ENCODE measurements at places on chromosomes 5 and 9.

- DNase-seq, result no peak
Measured at GRCh38 chr5:123496892-123497291, 15.1 kb upstream of the CSNK1G3 start.

DNA sequence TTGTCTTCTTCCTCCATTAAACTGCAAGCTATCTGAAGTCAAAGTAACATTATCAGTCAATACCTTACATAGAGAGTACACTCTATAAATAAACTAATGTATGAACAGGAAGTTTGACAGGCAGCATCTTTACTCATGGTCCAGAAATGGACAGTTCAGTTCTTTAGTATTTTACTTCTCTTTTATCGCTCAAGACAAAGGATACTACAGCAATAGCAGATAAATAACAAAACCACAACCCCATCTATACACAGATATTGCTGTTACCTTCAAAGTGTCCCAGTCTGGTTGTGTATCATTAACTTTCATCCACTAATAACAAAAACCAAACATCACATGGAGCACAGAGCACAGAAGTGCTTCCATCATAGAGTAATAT is 46.4 kb downstream of the SEMA5A start:
- no peak for DNase-seq

- DNase-seq, result no peak
Measured at GRCh38 chr5:43129161-43129560, 8.4 kb downstream of the ZNF131 start.

- DNase-seq, result no peak
Measured at GRCh38 chr9:109166771-109167601, at the start of gene FRRS1L. Gene FRRS1L (minus strand): TSS chr9:109167249. CDS start chr9:109167138, 111 bp downstream.

DNA sequence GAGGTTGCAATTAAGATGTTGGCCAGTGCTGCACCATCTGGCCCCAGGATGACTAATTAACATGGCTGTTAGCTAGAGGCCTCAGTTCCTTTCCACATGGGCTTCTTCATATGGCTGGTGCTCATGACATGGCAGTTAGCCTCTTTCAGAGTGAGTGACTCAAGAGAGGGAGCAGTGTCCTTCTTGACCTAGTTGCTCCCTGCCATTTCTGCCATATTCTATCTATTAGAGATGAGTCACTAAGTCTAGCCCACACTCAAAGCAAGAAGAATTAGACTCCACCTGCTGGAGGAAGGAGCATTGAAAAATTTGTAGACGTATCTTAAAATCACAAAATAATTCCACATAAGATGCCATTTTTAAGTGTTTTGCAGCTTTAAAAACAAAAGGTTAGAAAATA is 651.2 kb upstream of the CCNG1 start:
- DNase-seq, result no peak

DNA sequence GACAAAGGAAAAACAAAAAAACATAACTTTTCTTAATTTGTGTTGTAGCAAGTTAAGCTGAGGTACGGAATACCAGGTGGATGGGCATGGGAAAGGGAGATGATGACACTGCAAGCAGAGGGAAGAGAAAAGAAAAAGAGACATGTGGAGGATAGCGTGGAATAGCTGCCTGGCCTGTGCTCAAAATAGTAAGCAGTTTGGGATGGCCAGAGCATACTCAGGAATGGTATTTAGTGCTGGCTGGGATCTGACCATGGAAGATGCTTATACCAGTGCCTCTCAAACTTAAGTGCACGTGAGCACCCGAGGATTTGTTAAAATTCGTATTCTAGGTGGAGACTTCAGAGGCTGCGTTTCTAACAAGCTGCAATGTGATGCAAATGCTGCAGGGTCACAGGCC is 41.3 kb downstream of the LNPEP start:
- DNase-seq, result no peak

DNA sequence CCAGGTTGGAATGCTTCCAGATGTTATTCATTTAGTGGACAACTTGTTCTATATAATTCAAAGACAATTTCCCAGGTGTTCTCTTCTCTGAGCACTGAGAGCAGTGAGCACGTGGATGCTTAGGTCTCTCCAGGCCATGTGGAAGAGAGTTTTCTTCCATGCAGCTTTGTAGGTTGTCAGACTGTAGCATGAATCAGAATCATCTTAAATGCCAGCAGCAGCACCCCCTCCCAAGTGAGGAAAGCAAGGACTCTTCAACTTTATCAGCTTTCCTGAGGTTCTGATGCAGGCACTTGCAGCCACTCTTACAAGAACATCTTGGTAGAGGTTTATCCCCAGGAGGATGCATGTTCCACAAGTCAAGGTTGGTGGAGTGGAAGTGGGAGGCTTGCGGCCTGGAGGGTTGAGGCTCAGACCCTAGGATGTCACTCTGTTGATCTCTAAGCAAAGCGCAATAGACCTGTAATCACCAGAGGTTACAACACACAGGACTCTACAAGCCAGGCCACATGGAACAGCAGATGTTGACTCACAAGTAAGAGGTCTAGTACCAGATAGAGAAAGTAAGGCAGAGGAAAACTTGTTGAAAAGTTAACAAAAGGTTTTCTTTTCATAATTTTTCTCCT is 47.7 kb downstream of the UGCG start:
- DNase-seq, result peak; percentile 13

DNA sequence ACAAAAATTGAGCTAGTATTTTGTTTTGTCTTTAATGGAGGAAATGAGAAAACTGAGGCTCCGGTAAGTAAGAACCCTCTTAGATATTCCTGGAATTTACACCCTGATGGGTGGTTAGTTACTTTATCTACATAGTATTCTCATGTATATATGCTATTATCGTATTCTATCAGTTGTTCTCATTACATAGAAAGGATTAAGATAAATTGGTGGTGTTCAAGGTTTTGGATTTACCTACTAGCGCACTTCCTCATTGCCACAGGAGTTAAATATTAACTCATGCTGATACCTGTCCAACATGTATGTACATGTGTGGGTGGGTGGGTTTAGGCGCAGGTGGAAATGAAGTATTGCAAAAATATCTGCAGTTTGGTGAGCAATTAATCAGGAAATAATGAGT is 61.1 kb upstream of the IFNE start:
- DNase-seq, result no peak

DNA sequence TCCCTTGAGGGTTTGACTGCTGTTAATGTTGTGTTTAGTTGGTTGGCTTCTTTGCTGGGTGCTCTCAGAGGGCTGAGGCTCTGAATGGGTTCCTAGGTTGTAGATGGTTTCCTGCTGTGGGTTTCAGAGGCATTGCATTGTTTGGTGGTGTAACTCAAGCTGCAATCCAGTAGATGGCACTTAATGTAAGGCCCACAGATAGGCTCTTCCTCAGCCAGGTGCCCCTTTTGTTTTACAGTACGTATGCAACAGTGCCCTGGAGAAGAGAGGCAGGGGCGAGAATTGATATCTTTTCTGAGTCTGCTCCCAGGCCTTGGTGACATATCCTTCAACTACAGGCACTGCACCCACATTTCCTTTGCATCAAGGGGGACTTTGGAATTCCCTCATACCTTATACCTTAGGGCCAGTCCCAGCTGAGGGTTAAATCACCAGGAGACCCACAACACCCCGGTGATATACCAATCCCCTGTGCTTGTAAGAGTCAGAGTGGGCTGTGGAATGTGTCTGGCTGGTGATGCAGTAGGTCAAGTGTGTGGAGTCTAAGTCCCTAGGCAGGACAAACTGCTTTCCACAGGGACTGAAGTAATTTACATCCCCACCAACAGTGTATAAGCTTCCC is 7.0 kb upstream of the UGT3A2 start:
- no peak for DNase-seq

DNA sequence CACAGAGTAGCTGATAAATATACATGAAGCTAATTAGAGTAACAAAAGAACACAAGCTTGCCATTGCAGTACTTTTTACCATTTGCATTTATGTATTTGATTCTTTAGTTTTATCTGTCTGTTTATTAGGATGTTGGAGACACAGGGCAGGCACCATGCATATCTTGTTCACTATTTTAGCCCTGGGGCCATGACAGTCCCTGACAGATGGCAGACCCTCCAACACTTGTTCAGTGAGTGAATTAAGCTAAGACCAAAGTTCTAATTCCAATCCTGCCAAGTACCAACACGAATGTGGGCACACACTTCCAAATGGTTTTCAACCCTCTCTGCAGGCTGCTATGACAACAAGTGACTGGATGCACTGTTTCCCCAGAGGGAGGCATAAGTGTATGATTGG is 12.0 kb upstream of the RARS1 start:
- no peak for DNase-seq

DNA sequence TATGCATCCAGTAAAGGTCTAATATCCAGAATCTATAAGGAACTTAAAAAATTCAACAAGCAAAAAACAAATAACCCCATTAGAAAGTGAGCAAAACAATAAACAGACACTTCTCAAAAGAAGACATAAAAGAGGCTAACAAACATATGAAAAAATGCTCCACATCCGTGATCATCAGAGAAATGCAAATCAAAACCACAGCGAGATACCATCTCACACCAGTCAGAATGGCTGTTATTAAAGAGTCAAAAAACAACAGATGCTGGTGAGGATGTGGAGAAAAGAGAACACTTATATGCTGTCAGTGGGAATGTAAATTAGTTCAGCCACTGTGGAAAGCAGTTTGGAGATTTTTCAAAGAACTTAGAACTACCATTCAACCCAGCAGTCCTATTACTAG is 86.1 kb downstream of the WWC1 start:
- DNase-seq, result no peak

GRCh38 chr9:86452201-86452828 is 98.1 kb upstream of the TUT7 start:
- DNase-seq, result no peak

GRCh38 chr5:150286820-150287219 is 2.8 kb downstream of the CAMK2A start:
- no peak for DNase-seq

GRCh38 chr9:127389381-127390247 is 7.4 kb upstream of the SLC2A8 start:
- no peak for DNase-seq

DNA sequence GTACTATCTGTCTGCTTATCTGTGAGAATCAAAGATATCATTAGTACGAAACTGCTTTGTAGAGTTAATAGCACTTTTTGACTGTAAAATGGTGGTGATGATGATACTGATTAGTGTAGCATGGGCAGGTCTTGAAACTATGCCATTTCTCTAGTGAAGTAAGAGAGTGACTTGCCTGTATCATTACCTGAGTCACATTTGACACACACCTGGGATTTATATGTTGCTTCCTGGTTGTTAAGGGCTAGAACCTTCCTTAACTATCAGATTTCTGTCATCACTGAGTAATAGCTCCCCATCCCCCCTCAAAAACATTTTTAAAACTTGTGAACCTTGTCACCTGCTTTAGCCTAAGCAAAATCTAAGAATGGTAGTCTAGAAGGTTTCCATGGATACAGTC is 135.6 kb upstream of the RORB start:
- DNase-seq, result no peak

DNA sequence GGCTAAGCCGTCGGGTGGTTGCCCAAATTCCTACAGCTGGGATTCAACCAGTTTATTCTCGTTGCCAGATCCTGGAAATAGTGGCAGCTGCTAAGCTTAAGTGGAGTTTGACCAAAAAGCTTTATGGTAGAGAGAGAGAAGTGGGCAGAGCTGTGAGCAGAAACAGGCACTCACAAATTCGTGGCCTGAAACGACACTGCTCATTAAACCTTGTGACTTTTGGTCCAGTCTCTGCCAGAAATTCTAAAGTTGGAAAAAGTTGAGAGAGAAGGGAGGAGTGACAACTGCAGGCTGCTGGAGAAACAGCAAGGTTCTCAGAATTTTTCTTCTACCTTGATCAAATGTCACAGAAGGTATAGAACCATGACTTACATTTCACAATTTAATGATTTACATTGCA is 131.5 kb downstream of the MTX3 start:
- no peak for DNase-seq

DNA sequence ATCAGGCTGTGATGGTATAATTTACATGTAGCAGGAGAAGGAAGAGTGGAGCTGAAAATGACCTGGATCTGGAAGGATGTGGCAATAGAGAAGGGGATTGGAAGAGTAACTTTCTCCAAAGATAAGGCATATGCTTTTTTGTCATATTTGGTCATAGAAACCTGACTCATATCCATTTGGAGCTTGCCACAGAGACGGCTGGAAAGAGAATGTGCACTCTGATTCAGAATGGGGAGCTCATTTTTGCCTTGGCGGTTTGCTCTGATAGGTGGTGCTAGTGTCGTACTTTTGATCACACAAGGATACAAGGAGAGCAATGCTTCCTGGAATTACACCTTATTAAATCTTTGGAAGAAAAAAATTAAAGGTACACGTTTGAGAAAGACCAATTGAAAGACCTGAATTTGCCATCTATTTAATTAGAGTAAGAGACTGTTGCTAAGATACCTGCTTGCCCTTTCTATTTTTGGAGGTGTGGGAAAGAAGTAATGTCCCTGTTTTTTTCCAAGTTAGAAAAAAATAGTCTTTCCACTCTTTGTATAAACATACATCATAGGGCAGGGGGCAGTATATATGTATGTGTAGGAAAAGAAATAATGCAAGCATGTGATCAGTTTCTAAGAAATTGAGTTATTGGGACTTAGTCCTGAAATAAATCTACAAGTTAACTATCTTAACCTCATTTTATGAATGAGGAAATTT is 5.4 kb downstream of the LSM11 start:
- no peak for DNase-seq

- no peak for DNase-seq
Measured at GRCh38 chr5:161548487-161549094, 2.1 kb upstream of the GABRB2 start.

DNA sequence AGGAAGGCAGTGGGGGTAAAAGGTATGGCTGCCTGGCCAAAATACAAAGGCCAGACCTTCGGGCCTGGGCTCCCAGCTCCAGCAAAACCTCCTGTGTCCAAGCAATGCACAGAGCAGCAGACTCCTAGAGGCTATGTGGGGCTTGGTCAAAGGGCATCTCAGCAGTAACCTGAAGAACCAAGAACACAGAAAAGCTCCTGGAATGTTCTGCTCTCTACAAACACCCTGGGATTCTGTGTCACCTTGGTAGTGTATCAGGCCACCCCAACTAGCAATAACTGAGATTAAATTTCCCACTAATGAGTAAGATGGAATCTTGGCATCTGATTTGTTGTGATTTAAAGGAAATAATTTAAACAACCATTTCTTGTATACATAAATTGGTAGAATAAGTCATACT is 158.6 kb downstream of the GLIS3 start:
- DNase-seq, result no peak

DNA sequence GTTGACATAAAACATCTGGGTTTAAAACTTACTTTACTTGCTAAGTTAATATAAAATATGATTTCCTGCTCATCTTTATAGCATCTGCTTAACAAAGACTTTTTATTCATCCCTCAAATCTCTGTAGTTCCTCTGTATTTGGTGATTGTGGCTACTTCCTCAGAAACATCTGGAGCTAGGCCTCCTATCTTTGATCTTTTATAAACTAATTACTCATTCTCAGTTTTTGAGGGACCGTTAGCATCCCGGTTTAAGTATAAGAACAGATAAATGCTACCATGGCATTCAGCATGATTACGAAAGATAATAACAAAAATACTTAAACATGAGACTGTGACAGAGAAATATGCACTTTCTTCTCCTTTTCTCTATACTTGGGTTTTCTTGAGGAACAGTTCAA is 85.3 kb downstream of the SLC38A9 start:
- no peak for DNase-seq

GRCh38 chr5:18740301-18740700 is 1106.0 kb downstream of the TAF11L14 start:
- DNase-seq, result no peak

GRCh38 chr5:135745897-135746500 is 88.5 kb upstream of the SLC25A48 start:
- DNase-seq, result no peak
